SK-MEL-5 (cell line): ENCODE measurements at places on chromosomes 6 and 20. TPM values are rescaled to one million over a fixed set of nuclear protein-coding genes. Genes with fewer than 3 reads are reported as not detected.
A peak's percentile ranks its signal among the peaks of the same experiment; 100 is the strongest.

The EPHA7 gene
- 4.9 and 5.7 TPM in 2 replicates for total RNA-seq

The BFSP1 gene
- total RNA-seq, result 14.3 and 14.7 TPM in 2 replicates

DNA sequence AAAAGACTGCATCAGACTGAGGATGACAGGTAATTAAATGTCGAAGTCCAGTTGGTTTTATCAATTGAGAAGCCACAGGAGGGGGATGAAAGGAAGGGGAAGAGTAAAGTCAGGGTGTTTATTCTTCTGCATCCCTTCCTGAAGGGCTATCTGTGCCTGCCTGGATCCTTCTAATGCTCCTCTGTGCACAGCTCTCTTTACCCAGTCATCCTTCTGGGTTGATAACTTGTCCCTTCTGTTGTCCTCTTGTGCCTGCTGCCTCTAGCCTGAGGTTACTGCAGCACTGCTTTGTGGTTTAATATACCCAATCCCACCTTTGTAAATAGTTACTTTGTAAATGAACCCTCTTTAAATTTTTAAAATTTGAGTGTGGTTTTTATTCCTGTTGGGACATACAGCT lies 1127.3 kb downstream of the EPHA7 start:
- DNase-seq, result no peak

- DNase-seq, result no peak
Observed at GRCh38 chr6:55176958-55177357, 2.6 kb downstream of the HCRTR2 start.

DNA sequence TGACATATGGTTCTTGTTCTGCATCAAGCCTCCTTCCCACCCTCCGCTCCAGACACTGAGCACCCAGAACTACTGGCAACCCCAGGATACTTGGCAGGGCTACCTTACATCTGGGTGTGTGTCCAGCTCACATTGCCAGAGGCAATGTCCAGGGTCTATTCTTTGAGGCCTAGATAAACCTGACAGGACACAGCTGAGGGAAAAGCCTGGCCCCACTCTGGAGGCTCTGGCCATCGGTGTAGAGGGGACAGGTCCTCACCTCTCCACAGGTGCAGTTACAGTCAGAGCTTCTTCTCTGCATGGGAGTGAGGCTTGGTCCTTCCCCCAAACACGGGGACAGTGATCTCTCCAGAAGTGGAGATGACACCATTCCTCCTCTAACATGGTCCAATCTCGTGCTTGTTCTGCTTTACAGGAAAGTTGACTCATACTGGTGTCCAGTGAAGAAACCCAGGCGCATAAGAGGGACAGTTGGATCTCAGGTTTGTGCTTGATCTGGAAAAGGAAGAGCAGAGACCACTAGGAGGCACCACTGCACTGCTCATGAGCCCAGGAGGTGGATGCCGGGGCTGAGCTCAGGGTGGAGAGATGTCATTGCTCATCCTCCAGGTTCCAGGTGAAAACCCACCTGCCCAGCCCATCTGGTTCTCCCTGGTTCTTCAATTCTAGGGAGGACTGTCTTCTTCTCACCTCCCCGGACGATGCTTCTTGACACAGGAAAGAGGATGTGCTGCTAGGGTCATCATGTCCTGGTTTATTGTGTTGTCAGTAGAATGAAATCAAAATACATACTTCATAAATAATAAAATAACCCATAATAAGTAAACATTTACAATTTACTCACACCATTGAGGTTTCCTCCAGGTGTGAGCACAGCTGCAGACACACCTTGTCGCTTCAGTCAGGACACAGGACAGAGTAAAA lies 14.7 kb downstream of the HLA-F start:
- DNase-seq, result peak; percentile 77

GRCh38 chr6:33993653-33994471 lies 152.0 kb downstream of the GRM4 start:
- DNase-seq, result no peak

The GLP1R gene
- total RNA-seq, result not detected in 2 replicates

The REM1 gene
- not detected in 2 replicates for total RNA-seq

The MUCL3 gene
- total RNA-seq, result not detected in 2 replicates

The TCP11 gene
- not detected in 2 replicates for total RNA-seq

The CENPQ gene
- total RNA-seq, result 14.2 and 14.7 TPM in 2 replicates

The KHDC1L gene
- not detected in 2 replicates for total RNA-seq

The NKAIN2 gene
- total RNA-seq, result 0.11 TPM in 1 of 2 replicates, not detected in the other

The RAET1L gene
- not detected in 2 replicates for total RNA-seq

The CRISP2 gene
- not detected in 2 replicates for total RNA-seq

GRCh38 chr6:150492941-150493340 lies 106.7 kb upstream of the PLEKHG1 start:
- DNase-seq, result no peak

GRCh38 chr6:127282184-127282583 lies 15.5 kb downstream of the RNF146 start:
- no peak for DNase-seq

- no peak for DNase-seq
Observed at GRCh38 chr20:19122395-19122794, 90.0 kb upstream of the SLC24A3 start.

GRCh38 chr6:149031859-149032598 lies 285.2 kb downstream of the UST start:
- DNase-seq, result no peak

GRCh38 chr6:26431258-26432172 lies 8.8 kb upstream of the BTN3A3 start:
- DNase-seq, result no peak

- no peak for DNase-seq
Observed at GRCh38 chr6:75291331-75291730, 6.7 kb upstream of the TMEM30A start.

- DNase-seq, result no peak
Observed at GRCh38 chr6:136696783-136697364, 95.4 kb downstream of the MAP3K5 start.

The CARMIL1 gene
- total RNA-seq, result 45.1 and 45.5 TPM in 2 replicates

GRCh38 chr6:133241901-133242636 lies 912 bp downstream of the EYA4 start:
- peak; percentile 25 for DNase-seq

The MLIP gene
- total RNA-seq, result 16.6 and 23.9 TPM in 2 replicates

The HLA-DRA gene
- total RNA-seq, result 5.7 and 10.0 TPM in 2 replicates

GRCh38 chr6:166419717-166420116 lies 37.0 kb upstream of the MPC1 start:
- DNase-seq, result no peak

The MPC1 gene
- 30.3 and 34.6 TPM in 2 replicates for total RNA-seq

DNA sequence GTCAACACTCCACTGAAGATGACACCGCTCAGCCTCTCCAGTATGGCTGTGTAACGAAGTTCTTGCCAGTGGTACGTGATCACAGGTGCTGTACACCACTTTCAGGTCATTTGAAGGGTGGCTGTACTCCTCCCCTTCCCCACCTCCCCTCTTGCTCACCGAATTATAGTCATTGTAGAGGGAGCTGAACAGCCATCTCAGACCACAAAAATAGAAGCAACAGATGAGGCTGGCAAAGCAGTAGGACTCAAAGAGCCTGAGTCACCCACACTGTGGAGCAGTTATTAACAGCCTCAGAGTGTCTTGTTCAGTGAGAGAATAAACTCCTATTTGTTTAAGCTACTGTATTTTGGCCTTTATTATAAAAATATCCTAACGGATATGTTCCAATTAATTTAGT lies 192.5 kb upstream of the MCHR2 start:
- no peak for DNase-seq

The ZSWIM1 gene
- total RNA-seq, result 11.5 and 13.7 TPM in 2 replicates

GRCh38 chr20:22562620-22563019 lies 21.8 kb downstream of the FOXA2 start:
- DNase-seq, result no peak

The KIAA1755 gene
- not detected in 2 replicates for total RNA-seq

- DNase-seq, result no peak
Observed at GRCh38 chr6:4665489-4666417, 110.5 kb upstream of the CDYL start.

DNA sequence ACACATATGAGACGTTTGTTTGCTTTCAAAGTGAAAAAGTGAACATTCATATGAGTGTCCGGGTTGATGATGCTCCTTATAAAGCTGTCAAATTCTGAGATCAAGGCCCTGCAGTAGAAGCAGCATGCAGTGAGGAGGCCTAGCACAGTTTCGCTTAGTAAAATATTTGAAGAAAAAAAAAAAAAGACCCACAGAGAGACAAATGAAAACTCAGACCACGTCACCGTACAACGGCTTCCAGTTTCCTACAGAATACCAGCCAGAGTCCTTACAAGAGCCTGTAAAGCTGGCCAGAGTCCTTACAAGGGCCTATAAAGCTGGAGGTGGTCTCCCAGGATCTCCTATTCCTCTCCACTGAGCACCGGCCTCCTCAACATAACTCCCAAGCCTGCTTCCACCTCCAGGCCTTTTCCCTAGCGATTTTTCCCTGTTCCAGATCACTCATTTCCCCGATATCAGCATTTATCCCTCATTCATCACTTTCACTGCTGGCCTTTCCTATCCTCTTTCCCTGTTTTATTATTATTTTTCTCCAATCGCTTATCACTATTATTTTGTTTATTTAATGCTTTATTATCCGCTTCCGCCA lies 1.5 kb upstream of the HMGN4 start:
- peak; percentile 80 for DNase-seq

DNA sequence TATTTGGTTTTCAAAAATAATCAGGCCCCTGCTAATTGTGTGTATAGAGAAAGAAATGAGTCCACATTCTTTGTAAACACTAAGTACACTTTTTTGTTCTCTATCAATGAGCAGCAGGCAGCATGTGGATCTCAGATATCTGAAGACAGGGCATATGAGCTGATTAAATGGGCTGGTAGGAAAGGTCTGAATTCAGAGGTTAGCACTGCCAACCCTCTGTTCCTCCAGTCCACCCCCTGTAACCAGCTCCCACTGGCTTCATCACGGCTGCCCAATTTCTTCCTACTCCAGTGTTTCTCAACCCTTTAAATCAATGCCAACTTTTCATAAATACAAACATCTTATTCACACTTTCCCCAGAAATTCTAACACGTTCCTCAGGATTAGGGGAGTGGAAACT lies 128.5 kb downstream of the TPBG start:
- DNase-seq, result no peak

DNA sequence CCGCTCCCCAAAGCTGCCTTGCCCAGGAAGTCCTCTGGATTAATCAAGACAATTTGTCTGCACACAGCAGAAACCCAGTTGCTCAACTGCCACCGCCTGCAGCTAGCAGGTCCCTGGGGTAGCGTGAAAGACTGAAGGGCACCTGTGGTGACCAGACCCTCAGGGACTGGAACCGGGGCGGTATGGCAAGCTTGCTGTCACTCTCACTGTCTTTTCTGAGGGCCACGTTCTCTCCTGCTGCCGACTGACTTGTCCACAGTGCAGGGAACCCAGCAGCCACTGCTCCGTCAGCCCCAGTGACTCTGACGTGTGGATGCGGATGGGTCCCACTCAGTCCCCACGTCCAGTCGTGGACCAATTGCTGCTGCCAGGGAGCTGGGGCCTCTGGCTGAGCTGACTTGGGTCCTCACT lies 72.8 kb upstream of the PMEPA1 start:
- no peak for DNase-seq

DNA sequence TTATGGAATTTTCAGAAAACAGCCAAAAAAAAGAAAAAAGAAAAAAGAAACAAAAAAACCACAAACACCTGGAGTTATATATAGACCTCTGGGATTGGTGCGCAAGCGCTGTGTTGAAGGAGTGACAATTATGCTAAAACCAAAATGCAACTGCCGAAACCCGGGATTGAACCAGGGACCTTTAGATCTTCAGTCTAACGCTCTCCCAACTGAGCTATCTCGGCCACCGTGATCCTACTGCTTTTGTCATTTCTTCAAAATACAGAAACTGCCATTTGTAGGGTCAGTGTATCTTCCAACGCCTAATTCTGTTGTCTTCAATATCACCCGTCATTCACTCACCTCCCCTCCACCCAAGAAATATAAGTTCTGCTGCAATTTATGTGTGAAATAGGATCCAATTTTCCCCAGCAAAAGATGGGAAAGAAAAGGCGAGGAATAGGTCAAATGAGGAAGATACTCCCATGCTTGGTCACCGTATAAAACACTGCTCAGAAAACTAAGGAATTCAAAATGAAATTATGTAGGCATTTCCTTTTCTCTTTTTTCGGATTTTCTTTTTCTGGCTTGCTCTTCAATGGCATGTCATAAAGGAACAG lies 116.0 kb downstream of the TRIM27 start:
- peak; percentile 91 for DNase-seq

DNA sequence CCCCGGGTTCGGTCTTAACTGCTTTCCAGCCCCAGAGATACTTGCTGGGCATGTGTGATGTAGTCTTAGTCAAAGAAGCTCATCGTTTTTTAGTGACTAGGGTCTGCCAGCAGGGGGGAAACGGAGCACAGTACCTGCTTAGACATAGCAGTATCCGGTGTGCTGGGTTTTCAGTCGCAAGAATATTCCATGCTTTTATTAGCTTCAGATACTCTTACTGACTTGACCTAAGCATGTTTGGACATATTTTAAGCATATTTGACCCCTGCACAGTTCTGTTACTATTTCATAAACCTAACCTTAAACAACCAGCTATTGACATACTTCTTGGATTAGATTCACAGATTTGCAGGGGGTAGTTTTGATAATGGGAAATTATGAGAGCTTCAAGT lies 3.0 kb downstream of the E2F3 start:
- DNase-seq, result peak; percentile 88

GRCh38 chr20:63473555-63474449 lies 1.3 kb upstream of the KCNQ2 start:
- DNase-seq, result no peak

The PNLDC1 gene
- 0.05 TPM in 1 of 2 replicates, not detected in the other for total RNA-seq

DNA sequence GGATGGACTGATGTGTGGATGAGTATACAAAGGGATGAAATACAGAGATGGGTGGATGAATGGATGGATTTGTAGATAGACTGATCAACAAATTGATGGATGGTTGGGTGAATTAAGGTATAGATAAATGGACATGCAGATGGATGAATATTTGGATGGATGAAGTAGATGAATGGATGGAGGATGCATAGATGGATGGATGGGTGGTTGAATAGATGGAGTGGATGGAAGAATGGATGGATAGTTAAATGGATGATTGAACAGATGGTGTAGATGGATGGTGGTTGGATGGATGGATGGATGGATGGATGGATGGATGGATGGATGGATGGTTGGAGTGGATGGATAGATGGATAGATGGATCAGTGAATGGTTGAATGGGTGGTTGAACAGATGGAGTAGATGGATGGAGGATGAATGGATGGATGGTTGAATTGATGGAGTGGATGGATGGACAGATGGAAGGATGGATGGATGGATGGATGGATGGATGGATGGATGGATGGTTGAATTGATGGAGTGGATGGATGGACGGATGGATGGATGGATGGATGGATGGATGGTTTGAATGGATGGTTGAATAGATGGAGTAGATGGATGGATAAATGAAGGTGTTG lies 15.0 kb downstream of the SLC2A10 start:
- no peak for DNase-seq

The SLC16A10 gene
- 5.9 and 7.3 TPM in 2 replicates for total RNA-seq

The PDE10A gene
- 161 TPM in 2 replicates for total RNA-seq

DNA sequence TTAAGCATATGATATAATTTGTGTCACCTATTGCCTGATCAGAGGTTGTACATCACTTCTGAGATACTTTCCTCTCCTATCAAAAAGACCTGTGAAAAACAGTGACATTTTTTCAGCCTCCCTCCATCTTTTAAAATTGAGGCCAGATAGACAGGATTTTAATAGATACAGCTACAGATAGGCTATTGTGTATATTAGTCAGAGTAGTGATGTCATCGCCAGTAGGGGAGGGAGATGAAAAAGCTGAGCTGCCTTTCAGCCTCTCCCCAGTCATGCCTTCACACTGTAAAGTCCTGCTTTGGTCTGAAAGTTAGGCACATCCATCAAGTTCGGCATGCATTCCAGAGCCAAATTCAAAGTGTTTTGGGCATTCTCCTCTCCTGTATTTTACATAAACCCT lies 7.9 kb upstream of the PABPC1L start:
- DNase-seq, result peak; percentile 58

The CALHM6 gene
- 0.56 and 2.1 TPM in 2 replicates for total RNA-seq

GRCh38 chr6:15304337-15305042 lies 58.6 kb downstream of the JARID2 start:
- DNase-seq, result no peak

- no peak for DNase-seq
Observed at GRCh38 chr6:105675715-105676397, 273.0 kb upstream of the PREP start.
